HT1080 (cell line): ENCODE measurements at places on chromosomes 4 and X. TPM values are rescaled to one million over a fixed set of nuclear protein-coding genes. Genes with fewer than 3 reads are reported as not detected.

DNA sequence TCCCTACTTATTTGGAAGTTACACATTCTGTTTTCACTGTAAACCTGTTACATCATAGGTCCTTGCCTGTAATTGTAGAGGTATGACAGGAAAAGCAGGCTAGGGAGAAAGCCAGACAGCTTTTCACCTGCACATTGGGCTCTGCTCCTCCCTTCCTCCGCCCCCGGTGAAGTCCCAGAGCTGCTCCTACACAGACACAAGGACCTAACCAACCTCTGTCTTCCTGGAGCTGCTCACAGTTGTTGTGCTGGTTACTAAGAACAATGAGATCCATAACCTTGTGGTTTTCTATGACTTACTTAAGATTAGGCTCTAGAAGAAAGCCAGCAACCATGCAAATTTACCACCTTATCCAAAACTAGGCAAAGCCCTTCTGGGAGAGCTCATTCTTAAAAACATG is 40.0 kb downstream of the MOSPD2 start:
- peak; percentile 22 for DNase-seq

DNA sequence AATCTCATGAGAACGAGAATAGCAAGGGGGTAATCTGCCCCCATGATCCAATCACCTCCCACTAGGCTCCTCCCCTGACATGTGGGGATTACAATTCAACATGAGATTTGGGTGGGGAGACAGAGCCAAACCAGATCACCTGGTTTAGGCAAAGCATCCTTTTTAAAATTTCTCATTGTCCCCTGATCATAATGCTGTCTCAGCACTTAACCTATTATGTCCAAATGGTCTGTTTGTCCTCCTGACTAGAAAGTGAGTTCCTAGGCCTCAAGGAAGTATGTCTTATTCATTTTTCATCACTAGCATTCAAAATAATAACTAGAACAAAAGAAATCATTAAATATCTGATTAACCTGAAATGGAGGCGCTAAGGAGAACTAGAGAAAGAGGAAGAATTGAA is 7.9 kb upstream of the PRMT9 start:
- DNase-seq = no peak

MAGT1 gene
- 39.4 and 49.4 TPM in 2 replicates for total RNA-seq

DNA sequence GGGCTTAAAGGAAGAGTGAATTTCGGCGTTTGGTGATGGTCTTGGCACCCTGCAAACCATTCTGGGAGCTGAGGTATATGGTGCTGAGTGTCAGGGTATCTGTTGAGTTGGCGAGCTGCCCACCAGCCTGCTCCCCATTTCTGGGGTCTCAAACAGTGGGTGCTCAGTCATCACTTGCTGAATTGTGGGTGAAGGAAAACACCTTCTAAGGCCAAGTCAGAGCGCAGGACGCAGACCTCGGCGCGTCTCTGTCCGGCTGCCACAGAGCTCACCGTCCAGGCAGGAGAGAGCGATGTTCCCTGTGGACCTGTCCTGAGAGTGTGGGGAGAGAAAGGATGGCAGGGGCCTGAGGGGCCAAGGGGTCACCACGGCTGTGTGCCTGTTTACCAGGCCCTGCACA is 111.2 kb downstream of the SORCS2 start:
- no peak for DNase-seq

DNA sequence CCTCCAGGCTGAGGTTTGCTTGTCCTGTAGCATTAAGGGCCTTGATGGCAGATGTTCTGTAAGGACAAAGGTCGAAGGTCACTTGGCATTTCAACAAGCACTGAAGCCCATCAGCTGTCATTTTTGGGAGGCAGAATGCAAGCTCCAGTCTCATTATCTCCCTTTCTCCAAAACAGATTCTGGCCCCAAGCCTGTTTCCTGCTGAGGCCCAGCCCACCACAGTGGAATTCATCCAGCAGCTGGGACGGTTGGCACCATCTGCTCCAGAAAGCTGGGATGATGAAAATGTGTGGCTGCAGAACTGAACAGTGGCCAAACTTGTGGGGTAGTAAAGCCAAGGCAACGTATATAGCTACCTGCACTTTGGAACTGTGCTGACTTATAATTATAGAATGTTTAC is 17.7 kb upstream of the PPEF2 start:
- DNase-seq = no peak

DNA sequence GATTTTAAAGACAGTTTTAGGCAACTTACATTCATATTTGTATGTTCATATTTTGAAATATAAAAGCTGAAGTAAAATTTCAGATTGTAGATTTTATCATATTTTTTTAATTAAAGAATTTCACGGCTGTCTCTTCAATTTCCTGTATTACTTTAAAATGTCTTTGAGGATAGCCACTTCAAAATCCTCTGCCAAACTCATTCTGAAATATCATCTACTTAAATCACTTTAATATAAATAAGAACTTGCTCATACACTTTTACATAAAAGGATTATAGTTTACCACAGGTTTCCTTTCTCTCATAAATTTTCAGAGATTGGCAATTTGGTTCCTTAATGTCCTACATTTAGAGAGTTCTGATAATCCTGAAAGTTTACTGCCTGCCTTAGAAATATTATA is 478.2 kb downstream of the ADGRL3 start:
- DNase-seq = no peak

DNA sequence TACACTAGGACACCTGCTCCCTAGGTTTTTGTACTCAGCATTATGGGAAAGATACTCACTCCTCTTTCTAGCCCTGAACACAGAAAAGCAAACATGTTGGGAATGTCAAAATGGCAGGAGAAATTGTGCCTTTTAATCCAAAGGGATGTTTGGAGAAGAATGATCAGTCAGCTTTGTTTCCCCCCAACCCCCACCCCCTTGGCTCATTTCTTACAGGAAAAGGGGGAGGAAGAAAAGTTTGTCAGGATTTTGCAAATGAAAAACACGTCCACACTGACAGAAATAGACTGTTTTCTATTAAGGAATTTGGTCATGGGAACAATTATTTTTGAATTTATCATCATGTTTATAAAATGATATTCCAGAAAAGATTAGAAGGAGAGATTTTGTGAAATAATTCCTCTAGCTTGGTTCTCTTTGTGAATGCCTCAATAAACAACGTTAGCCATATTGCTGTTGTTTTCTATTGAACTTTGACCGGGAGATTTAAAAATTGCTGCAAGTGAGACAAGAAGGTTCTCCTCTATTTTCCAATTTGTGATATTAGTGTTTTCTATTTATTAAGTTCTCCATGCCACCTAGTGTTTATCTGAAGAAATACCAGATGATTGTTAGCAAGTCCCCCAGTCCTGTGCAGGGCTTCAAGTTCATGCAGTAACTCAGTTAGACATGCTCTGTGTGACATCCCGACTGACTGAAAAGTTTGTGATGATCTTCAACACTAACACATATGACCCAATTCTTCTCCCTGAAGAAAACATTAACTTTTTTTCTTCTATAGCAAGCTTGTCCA is 31.3 kb upstream of the TFDP3 start:
- no peak for DNase-seq

DNA sequence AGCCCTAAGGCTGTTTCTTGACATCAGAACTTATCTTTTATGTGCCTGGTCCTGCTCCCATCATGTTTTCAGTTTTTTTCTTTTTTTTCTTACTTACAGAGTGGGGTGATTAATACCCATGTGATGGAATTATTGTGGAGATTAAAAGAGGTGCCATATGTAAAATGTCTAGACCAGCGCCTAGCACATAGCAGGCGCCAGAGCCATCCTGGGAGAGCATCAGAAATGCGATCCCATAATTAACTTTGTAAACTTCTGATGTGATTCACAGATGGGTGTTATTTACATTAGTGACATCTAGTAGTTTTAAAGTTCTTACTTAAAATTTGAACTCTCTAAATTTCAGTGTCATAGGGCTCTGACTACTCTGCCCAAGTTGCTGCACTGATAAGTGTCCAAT is 66.2 kb upstream of the PGRMC2 start:
- DNase-seq = peak; percentile 33

GRCh38 chrX:16874458-16875095 is 4.4 kb upstream of the RBBP7 start:
- no peak for DNase-seq

NDST3 gene
- 0.59 and 0.60 TPM in 2 replicates for total RNA-seq

LUZP4 gene
- total RNA-seq = not detected in 2 replicates

HPGD gene
- total RNA-seq = 0.30 and 1.6 TPM in 2 replicates

DNA sequence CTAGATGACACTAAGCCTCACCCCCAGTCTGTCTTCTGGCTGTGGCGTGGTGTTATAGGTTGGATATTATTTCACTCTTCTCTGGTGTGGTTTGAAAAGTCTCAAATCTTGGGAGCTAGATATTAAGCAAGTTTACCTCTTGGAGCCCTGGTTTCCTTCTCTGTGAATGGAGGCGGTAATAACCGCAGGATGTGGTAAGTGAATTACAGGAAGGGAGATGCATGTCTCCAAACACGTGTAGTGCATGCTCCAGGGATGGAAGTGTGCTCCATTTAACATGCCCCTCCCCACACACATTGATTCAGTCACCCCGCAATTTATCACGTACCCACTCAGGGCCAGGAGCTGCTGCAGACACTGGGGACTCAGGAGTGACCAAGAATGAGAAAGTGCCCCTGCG is 4.9 kb downstream of the ZNF275 start:
- DNase-seq = no peak
